Cardiac muscle cell (in vitro differentiated cells and primary cell): ENCODE measurements at places on chromosomes 1 and 21. TPM values are rescaled to one million over a fixed set of nuclear protein-coding genes. Genes with fewer than 3 reads are reported as not detected.

DNA sequence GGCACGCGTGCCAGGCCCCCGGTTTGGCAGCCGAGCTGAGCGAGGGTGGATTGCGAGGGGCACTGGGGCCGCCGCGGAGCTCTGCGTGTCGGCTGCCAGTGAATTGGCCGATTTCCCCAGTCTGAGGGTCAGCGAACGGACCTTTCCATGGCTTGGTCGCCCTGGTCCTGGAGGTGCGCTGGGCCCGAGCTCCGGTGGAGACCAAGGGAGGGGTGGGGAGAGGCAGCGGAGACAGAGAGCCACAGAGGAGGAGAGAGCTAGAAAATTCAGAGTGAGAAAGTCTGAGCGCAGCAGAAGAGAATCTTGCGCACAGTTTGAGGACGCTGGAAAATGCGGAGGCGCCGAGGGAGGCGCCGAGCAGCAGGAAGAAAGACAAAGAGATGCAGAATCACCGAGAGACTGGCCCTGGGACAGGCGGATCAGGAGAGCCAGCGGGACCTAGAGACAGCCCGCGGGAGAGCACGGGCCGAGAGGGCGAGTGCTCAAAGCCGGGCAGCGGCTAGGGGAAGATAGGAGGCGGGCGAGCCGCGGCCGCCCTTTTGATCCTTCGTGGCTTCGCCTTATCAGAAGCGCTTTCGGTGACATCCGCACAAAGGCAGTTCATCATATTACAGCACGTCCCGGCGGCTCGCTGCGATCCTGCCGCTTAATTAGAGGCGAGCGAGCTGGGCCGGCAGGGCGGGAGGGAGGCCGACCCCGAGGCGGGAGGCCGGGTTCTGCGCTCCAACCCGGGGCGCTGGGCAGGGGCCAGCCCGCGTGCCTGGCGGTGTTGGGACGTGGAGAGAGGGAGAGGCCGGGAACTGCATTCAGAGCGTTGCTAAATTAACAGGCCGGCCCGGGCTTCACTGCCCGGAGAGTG, 12.7 kb downstream of the PAX7 start:
- peak; percentile 42 for DNase-seq
- H3K27ac ChIP-seq = no peak overlapping the region
- H3K27me3 ChIP-seq = peaks cover 100% of the 10 kb centered on the region
- peak overlapping the region; percentile 1 for H3K4me3 ChIP-seq
- no peaks in the 10 kb centered on the region for H3K36me3 ChIP-seq
- H3K4me1 ChIP-seq = peaks cover 14% of the 10 kb centered on the region

DNA sequence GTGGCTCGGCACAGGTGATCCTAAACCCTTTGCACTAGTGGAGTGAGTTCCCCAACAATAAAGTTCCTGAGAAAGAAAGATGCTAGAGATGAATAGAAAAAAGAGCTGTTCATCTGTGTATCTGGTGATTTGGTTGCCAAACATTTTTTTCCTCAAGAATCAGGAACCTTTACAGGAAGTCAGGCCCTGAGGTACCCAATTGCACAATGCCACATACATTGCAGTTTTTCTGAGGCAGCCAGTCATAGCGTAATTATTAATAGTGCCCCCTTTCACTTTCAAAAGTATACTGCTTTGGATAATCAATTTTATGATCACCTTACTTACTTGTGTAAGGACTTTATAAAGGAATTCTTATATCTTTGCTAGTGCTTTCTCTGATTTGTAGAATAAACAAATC, 346.3 kb upstream of the POU3F1 start:
- H3K4me3 ChIP-seq = no peak overlapping the region
- DNase-seq = no peak
- no peaks in the 10 kb centered on the region for H3K36me3 ChIP-seq
- no peaks in the 10 kb centered on the region for H3K4me1 ChIP-seq
- no peaks in the 10 kb centered on the region for H3K27me3 ChIP-seq
- no peak overlapping the region for H3K27ac ChIP-seq

DNA sequence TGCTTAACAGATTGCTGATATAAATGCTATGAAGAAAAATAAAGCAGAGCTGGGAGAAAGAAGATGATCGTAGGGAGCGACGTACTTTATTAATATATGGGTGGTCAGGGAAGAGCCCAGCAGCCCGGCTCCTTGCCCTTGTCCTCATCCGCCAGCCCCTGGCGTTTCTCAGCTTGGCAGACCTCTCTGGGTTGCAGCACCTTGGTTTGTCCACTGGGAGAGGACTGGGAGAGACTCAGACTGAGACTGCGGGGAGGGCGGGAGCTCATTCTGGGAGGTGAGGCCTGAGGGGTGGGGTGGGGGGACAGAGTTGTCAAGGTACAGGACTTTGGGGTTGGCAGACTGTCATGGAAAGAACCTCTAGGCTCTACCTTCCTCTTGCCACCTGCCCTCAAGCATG, 3.3 kb upstream of the S100A3 start:
- H3K4me1 ChIP-seq = peaks cover 16% of the 10 kb centered on the region
- no peak overlapping the region for H3K27ac ChIP-seq
- H3K27me3 ChIP-seq = no peaks in the 10 kb centered on the region
- H3K36me3 ChIP-seq = no peaks in the 10 kb centered on the region
- no peak for DNase-seq
- H3K4me3 ChIP-seq = no peak overlapping the region

GRCh38 chr1:54987919-54988705, 7.7 kb downstream of the TMEM61 start:
- DNase-seq = peak; percentile 19
- no peak overlapping the region for H3K27ac ChIP-seq
- no peaks in the 10 kb centered on the region for H3K4me1 ChIP-seq
- H3K36me3 ChIP-seq = no peaks in the 10 kb centered on the region

DNA sequence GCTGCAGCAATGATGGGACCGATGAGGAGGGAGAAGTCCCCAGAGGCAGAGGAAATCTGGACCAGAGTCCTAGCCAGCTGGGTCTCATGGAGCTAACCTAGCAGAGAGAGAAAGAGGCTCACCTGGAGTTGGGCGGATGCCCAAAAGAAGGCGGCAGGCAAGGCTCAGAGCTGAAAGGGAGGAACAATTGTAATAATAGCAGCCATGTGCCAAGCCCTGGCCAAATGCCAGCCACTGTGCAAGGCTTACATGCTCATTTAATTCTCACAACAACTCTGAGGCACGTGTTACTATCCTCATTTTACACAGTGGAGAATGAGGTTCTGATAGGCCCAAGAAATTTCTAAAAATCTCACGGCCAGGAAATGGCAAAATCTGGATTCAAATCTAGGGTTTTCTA, 50.0 kb upstream of the ZNF648 start:
- no peaks in the 10 kb centered on the region for H3K4me1 ChIP-seq
- no peak overlapping the region for H3K27ac ChIP-seq
- H3K27me3 ChIP-seq = no peaks in the 10 kb centered on the region
- no peak overlapping the region for H3K4me3 ChIP-seq
- H3K36me3 ChIP-seq = no peaks in the 10 kb centered on the region

DNA sequence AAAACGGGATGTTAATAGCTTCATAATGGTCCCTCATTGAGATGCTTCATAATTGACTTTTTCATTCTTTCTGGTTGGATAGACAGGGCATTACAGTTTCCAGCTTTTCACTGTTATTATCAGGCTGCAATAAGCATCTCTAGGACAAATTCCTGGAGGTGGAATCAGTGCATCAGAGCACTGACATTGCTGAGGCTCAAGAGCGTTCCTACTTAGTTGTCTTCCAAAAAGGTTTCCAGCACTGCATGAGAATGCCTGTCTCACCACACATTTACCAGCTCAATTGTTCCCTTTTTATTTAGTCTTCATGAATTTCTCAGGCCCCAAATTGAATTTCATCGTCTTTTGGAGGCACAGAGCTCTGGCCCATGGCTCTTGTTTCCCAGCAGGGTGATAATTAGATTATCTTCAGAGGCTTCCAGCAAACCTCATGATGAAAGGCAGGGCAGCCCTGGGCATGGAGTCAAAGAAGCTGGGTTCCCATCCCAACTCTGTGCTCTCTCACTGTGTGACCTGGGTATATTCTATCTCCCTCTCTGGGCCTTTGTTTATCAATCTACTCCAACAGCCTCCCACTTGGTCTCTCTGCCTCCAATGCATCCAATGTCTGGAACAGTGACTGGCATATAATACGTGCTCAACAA, 451.4 kb downstream of the PTPRU start:
- H3K4me1 ChIP-seq = peaks cover 4% of the 10 kb centered on the region
- H3K27me3 ChIP-seq = peaks cover 3% of the 10 kb centered on the region
- no peak overlapping the region for H3K4me3 ChIP-seq
- DNase-seq = peak; percentile 27
- H3K36me3 ChIP-seq = no peaks in the 10 kb centered on the region
- no peak overlapping the region for H3K27ac ChIP-seq

The SLC1A7 gene
- total RNA-seq = not detected in 2 replicates

The KIAA1614 gene
- total RNA-seq = 1.3 and 2.9 TPM in 2 replicates
